GOT3 (cell line): ENCODE measurements at places on chromosomes 3 and 15.

DNA sequence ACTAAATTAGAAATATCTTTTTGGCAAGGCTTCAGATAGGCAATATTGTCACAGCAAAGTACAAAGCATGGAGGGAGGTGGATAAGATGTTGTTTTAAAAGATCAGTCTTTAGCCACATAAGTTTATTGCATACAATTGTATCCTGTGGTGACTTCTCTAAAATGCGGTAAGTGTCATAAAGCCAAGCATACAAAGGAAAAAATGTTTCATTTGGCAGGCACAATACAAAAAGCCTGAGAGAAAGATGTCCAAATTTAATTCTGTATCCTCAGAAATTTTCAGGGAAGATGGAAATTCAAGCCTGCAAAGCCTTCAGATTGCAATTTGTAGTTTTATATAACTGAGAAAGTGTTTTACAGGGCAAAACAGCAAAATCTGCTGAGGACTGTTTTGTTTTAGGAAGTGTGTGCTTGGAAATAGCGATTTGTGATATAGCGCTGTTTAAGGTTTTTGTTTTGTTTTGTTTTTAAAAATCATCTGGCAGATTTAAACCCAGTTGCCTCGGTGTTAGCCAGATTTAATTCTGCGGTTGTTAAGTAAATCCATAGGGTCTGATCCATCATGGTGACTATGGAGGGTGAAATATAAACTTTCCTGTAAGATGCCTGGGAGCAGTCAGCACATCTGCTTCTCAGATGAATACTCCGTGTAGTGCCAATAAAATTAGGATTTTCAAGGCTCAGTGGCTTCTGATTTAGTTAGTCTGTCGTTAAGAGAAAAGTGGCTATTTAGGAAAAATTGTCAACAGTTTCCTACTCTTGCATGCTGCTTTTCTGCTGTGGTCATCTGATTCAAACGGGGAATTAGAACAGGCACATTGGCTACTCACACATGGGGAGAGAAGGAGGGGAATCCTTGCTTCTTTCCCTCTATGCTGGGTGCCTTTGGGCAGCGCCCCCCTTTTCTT is 8.0 kb downstream of the KAT2B start:
- no peak for DNase-seq

- no peak for DNase-seq
Observed at GRCh38 chr3:152056481-152056880, 183.0 kb downstream of the SUCNR1 start.

- no peak for DNase-seq
Observed at GRCh38 chr15:61830536-61831330, 229.5 kb downstream of the VPS13C start.

GRCh38 chr15:101675015-101675414 is 22.8 kb upstream of the TM2D3 start:
- no peak for DNase-seq

DNA sequence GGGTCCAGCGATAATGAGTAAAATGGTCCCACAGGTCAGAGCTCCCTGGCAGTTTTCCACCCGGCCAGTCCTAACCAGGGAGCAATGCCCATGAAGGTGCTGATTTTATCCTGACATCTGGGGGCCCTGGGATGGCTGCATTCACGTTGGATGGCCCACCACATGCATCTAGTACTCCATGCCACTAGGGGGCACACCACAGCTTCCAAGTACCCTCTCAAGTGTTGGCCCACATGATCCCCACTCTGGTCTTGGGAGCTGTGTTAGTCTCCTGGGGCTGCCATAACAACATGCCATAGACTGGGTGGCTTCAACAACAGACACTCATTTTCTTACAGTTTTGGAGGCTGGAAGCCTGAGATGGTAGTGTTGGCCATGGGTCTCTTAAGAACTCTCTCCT is 225.5 kb downstream of the SLCO3A1 start:
- DNase-seq: no peak

DNA sequence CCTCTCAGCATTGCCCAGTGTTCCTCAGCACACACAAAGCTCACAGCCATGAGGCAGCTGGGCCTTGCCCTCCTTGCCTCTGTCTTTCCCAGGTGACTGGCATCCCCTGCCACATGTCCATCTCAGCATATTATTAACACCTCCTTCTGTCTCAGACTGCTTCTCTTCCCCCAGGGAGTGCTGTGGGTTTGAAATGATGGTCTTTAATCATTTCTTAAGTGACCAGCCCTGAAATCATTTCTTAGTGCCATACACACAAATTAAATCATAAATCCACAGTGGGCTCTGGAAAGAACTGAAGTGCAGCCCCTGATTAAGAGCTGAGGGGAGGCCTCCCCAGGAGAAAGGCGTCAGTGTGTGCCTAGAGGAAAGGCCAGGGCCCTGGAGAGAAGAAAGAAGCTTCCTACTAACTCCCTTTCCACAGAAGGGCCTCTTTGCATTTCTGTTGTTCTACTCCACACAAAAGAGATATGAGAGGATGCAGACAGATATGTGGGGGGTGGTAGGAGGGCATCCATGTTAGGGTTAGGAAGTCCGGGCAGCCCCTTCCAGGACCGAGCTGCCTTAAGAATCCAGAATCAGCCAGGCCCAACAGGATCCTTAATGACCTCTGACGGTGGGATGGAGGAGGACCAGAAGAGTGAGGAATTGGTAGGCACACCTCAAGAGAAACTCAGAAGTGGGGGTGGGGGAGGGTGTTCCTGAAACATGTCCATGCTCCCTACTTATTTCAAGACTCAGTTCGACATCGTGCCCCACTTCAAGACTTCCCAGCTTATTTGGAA is 290.8 kb downstream of the EPHB1 start:
- no peak for DNase-seq

DNA sequence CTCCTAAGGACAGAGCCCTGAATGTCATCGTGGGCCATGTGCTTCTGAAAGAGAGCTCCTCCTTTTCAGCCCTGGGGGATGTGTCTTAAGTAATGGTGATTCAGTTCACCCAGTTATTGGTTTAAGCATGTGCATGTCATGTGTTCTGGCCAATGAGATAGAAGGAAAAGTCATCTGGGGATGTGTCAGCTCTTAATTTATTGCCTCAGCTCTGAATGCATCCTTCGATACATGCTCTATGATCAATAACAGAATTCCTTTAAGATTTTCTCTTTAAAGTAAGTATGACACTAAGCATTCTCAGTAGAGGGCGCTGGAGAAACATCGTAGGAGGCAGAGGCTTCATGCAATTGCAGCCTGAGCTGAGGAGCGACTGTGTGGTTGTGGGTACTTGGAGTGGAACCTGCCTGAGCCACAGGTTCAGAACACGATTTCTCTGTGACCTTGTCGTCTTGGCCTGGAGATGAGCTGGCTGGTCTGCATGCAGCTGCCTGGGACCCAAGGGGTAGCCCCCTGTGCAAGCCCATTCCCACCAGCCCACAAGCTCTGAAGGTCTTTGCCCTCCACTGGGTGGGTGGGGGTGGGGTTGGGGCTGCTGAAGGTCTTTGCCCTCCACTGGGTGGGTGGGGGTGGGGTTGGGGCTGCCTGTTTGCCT is 69.5 kb downstream of the C3orf38 start:
- DNase-seq: no peak

GRCh38 chr15:101043911-101044624 is 124.9 kb downstream of the LRRK1 start:
- no peak for DNase-seq

- no peak for DNase-seq
Observed at GRCh38 chr15:27696530-27696929, 402.6 kb downstream of the OCA2 start.

GRCh38 chr3:35404571-35404970 is 234.8 kb upstream of the ARPP21 start:
- no peak for DNase-seq

DNA sequence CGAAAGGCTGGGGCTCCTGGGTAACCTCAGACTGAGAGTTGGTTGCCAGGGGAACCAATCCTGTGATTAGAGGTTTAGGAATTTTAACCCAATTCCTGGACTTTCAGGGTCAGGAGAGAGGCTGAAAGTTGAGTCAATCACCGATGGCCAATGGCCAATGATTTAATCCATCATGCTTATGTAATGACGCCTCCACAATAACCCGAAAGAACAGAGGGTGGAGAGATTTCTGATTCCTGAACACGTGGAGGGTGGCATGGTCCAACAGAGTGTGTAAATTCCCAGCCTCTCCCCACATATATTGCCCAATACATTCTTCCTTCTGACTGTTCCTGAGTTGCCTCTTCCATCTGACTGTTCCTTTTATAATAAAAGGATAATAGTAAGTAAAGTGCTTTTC is 137.2 kb upstream of the CBLB start:
- peak; percentile 42 for DNase-seq

GRCh38 chr3:153379516-153379915 is 217.5 kb downstream of the RAP2B start:
- no peak for DNase-seq

GRCh38 chr3:4704552-4704951 is 211.4 kb downstream of the ITPR1 start:
- no peak for DNase-seq

DNA sequence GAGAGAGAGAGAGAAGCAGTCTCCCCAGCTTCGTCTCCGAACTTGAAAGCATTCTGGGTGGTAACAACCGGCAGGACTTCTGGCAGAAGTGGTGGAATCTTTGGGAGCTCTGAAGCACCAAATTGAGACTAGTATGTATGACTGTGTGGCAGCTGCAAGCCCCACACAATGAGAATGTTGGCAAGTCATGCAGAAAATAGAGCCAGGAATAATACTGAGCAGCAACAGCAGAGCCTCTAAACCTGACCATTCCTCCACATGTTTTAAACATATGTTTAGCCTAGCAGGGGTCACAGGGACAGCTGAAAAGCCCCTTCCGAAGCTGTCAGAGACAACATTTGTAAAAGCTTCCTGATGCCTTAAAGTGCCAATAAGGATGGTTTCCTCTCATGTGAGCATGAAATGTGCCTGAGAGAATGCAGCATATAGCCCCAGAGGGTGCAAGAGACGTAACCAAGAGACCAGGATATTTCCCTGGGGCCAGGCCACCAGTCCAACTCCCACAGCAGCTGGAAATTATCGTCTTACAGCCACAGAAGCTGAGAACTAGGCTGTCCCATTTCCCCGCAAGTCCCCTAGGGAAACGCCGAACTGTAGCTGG is 178.6 kb upstream of the CCDC54 start:
- no peak for DNase-seq

- DNase-seq: no peak
Observed at GRCh38 chr3:22399566-22399965, 648.6 kb upstream of the ZNF385D start.

DNA sequence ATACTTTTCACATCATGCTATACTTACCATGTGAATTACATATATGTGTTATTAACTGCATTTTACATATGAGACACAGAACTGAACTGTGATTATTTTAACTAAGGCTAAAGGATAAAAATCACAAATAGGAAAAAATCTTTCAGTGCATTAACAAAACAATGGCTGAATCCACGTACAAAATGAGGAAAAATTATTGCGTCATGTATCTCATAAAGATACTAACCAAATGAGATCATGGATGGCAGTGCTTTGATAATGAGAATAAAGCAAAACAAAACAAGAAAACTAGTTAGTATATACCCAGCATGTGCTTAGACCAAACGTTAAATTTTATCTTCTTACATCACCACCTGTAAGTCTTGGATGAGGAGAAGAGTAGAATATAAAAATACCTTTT is 66.0 kb downstream of the SCAPER start:
- no peak for DNase-seq

GRCh38 chr3:108222853-108223565 is 785 bp upstream of the IFT57 start:
- DNase-seq: no peak

DNA sequence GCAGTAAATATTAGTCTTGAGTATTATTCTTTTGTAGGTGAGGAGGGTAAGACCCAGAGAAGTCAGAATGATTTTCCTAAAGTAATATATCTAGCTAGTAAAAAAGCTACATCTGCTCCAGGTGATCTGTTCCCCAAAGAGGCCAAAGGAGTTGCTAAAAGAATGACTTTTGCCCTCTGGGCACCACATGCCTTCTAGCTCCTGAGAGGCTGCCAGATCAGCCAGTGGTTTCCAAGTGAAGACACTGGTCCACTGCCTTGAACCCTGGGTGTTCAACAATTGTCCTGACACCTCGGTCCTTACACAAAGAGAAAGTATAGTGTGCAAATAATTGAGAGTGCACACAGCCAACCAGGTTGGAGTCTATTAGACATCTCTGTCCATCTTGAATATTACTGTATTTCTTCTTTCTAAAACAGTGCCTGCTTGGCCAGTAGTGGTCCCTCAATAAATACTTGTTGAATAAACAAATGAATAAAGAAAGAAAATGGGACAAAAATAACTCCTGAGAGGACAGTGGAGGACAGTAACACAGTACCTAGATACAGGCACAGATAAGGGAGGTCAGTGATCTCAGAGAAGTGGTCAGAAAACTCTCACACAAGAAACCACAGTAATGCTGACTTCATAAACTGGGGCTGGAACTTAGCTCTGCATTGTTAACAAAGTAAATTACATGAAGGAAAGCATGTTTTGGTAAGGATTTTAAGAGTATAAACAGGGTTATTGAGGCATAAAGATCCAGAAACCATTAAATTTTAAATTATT is 56.6 kb upstream of the CSTA start:
- no peak for DNase-seq

GRCh38 chr3:113717818-113718217 is 21.4 kb upstream of the USF3 start:
- no peak for DNase-seq

GRCh38 chr15:46344115-46344724 is 709.4 kb downstream of the SQOR start:
- DNase-seq: no peak

- no peak for DNase-seq
Observed at GRCh38 chr15:36948982-36949381, 151.4 kb downstream of the MEIS2 start.

GRCh38 chr15:83858820-83859505 is 205.0 kb downstream of the ADAMTSL3 start:
- no peak for DNase-seq

- DNase-seq: no peak
Observed at GRCh38 chr3:45275006-45275704, 49.1 kb upstream of the TMEM158 start.
